ENCODE measurements at places on chromosomes 5 and 9.

- DNase-seq: no peak
These were observed 307.0 kb downstream of the EFNA5 start for GRCh38 chr5:107363768-107364167.

DNA sequence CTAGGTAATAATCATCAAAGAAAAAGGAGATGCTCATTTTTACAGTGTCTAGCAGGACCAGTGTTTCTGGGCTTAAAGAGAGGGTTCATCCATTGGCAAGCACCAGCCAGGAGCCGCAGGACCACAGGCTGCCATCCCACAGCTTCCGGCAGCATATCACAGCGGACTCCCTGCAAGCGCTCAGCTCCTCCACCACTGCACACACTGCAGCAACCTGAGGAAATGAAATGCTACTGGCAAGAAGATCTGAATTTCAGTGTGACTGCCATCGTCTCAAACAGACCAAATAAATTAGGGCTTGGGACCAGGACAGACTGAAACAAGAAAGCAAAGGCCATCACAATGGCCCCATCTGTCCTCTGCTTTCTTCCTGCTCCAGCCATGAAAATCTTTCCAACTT is 114.2 kb downstream of the TTC39B start:
- DNase-seq: no peak

GRCh38 chr5:110815916-110816605 is 77.3 kb downstream of the SLC25A46 start:
- no peak for DNase-seq

GRCh38 chr9:37144762-37145161 is 24.4 kb downstream of the ZCCHC7 start:
- DNase-seq: no peak

DNA sequence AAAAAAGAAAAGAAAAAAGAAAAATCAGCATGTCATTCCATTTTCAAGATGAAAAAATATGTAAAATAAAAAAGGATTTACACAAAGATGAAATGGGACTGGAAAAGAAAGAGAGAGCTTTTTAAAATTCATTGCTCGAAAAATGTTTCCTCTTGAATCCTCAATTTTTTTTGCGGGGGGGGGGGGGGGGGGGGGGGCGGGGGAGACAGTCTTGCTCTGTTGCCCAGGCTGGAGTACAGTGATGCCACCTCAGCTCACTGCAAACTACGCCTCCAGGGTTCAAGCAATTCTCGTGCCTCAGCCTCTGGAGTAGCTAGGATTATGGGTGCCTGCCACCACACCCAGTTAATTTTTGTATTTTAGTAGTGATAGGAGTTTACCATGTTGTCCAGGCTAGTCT is 16.5 kb downstream of the PFDN1 start:
- DNase-seq: no peak

- no peak for DNase-seq
These were observed 18.7 kb downstream of the DAPK1 start for GRCh38 chr9:87516222-87516925.

- no peak for DNase-seq
These were observed 17.8 kb downstream of the BRD3 start for GRCh38 chr9:134049772-134050588.

- no peak for DNase-seq
These were observed 19.7 kb upstream of the GRIA1 start for GRCh38 chr5:153470736-153471135.

DNA sequence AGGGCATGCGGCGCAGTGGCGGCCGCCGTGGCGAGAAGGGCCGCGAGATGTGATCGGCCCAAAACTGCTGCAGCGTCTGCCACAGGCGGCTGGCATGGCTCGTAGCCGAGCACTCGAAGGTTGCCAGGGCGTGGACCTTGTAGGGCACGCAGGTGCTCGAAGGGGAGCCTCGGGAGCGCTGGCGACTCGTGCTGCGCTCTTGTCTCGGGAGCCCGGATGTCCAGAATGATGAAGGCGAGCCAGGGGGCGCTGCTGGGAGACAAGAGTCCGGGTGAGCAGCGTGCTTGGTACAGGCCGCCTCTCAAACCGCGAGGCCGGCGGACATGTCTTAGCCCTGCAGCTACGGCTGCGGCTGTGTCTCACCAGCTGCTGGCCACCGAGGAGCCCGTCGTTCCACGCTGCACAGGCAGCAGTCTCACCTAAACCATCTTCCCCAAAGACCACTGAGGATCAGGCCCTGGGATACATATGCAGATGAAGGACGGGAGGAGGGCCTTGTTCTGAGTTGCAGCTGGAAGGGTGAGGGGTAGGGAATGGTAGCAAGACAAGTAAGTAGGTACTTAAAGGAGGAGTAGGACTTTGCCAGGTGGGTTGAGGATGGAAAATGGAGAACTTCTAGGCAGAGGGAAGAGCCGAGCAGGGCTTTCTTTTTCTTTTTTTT is 1.7 kb downstream of the CBY3 start:
- DNase-seq: peak; percentile 88

DNA sequence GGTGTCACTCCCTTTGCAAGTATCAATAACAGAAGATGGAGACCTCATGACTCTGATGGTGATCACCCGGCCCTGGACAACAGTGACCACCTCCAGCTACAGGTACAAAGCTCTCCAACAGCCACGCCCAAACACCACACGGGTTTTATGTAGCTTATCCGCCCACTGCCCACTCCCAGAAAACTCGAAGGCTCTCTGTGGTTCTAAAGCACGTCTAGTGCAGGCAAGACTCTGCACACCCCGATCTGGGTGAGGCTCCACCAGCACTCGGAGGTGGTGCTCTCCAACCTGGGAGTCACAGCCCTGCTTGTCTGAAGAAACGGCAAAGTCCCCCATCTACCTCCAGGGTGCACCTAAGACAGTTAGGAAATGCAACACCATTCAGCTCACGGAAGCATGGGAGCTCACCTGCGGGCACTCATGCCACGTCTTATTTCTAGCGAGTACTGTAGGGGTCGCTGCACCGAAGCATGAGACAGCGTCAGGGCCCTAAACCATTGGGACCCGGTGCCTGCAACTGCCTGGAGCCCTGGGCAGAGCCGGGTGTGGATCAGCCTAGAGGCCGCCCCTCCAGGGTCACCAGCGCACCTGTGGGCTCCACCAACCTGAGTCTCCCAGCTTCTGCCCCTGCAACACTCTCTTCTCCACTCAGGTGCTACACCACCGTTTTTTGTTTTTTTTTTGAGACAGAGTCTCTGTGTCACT is 58.1 kb upstream of the ZNF354A start:
- DNase-seq: no peak

DNA sequence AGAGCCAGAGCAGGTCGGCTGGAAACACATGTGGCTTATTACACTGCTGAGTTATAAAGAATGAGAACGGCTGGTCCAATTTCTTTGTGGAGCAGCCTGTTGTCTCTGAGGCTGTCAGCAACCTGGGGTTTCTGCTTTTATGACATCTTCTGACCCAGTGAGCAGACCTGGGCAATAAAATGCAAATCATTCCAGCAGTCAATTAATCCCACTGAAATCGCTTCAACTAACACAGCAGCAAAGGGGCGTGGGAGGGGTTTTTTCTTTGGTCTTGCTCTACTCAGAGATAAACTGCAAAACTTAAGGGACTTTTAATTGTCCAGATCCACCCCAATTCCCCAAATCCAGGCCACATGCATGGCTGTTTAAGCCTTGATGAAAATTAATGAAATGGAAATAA is 215.7 kb downstream of the SLIT3 start:
- DNase-seq: no peak

- no peak for DNase-seq
These were observed 877.0 kb downstream of the NR2F1-AS1 start for GRCh38 chr5:92703976-92704375.

GRCh38 chr5:21685522-21685921 is 1167.6 kb downstream of the CDH12 start:
- no peak for DNase-seq

- peak; percentile 30 for DNase-seq
These were observed 121.5 kb downstream of the MAST4 start for GRCh38 chr5:66717455-66718373.

DNA sequence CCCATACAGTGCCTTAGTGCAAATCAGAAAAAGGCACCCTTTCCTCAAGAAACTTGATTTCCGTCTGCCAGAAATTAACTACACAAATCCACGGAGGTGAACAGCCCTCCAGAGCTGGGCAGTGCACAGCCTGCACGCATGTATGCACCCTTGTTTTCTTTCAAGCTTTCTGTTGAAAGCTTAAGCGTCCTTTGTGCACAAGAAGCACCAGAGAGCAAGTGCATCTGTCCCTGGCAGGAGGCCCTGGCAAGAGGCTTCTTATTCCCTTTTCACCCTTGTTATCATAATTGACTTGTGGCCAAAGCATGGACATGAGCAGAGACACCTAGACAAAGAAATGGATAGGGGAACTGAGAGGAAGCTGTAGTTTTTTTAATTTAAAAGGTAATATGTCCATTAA is 47.4 kb upstream of the ATG10 start:
- DNase-seq: peak; percentile 11

DNA sequence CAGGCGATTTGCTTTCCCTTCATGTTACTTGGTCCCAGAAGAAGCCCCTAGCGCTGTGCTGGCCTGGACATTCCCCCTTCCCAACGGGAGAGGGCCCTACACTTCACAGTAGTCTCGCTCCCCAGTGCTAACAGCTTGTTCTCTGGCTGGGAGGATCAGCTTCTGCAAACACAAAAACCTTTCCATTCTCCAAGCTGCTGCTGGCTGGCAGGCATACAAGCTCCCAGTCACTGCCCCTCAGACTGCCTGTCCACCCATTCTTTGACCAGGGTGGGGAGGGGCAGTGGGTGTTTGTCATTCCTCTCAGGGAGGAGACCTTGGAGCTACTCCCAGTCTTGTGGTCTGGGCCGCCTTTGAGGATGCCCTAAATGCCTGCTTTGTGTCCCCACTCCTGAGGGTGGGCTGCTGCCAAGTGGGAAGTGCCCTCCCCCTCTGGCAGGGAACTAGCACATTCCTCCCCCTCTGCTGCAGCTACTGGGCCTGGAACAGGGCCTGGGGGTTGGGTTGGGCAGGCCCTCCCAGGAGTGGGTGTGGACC is 20.8 kb downstream of the ENHO start:
- DNase-seq: no peak

DNA sequence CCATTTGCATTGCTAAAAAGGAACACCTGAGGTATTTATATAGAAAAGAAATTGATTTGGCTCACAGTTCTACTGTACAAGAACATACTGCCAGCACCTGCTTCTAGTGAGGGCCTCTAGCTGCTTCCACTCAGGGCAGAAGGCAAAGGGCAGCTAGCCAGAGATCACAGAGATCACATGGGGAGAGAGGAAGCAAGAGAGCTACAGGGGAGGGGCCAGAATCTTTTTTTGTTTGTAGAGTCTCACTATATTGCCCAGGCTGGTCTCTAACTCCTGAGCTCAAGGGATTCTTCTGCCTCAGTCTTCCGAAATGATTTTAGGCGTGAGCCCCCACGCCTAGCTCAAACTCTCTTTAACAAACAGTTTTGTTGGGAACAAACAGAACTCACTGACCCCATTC is 6.1 kb downstream of the SLCO4C1 start:
- no peak for DNase-seq

GRCh38 chr5:95763941-95764340 is 32.8 kb downstream of the RHOBTB3 start:
- DNase-seq: no peak

DNA sequence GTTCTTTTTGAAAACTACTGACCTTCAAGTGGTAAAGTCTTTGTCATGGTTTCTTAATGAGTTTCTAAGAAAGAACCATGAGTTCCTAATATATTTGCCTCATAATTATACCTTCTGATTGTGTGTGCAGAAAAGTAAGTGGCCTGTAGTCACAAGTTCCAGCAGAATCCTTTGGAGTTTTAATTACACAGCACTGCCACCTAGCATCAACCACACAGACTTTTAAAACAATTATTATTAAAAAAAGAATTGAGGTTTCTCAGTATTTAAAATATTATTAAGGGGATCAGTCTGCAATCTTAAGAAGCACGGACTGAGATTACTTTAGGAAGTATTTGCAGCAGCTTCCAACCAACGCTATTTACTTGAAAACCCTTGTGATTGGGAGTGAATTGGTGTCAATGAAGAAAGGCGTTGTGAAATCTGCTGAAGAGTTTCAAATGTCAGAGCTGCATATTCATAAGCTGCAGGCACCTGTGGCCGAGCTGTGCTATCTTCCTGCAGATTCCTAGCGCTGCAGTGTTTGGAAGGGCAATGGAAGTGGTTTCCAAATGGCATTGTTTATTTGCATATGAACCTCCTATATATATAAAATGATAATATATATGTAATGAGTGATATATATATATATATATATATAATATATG is 1074.2 kb upstream of the WWC1 start:
- no peak for DNase-seq

GRCh38 chr9:10867194-10867593 is 254.4 kb upstream of the PTPRD start:
- no peak for DNase-seq

DNA sequence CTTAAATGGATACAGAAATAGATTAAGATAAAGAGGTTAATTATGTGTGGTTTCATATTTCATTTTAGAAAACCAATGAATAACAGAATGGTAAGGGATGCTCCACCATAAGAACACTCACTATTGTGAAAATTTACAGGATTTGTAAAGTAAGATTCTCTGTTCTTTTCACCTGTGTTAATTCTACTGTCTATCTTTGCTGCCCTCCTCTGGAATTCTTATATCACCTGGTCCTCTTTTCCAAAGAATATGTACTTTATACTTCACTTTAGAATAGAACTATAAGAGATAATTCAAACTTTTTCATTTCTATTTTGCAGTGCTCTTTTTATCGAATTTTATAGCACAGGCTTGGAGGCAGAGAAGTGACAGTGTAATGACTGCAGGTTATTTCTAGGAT is 213.4 kb downstream of the LURAP1L start:
- DNase-seq: no peak

GRCh38 chr9:4820168-4820567 is 27.4 kb downstream of the RCL1 start:
- DNase-seq: no peak

GRCh38 chr5:111113678-111114077 is 21.5 kb downstream of the WDR36 start:
- DNase-seq: no peak

GRCh38 chr5:18900644-18901043 is 1087.4 kb downstream of the CDH18 start:
- no peak for DNase-seq

- DNase-seq: no peak
These were observed 50.1 kb downstream of the COL27A1 start for GRCh38 chr9:114205171-114206015.

GRCh38 chr5:85500869-85501268 is 1116.2 kb upstream of the EDIL3 start:
- DNase-seq: no peak

DNA sequence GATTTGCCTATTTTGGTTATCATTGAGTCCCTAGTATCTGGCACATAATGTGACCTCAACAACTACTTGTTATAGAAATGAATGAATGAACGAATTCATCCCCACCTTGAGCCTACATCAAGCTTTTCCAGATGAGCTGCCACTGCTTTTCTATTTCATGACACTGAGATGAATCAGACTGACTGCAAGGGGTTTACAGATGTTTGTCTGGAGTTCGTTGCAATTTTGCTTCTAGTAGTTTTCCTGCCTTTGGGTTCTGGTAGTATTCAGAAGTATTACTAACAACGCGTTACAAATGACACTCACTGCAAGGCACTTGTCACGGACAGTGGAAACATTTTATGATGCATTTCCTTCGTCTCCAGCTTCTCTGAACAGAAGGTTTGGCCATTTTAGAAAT is 222.3 kb downstream of the CD180 start:
- DNase-seq: no peak

GRCh38 chr5:133785182-133785581 is 172.8 kb upstream of the FSTL4 start:
- no peak for DNase-seq
